ENCODE measurements at places on chromosomes 12 and 14.

DNA sequence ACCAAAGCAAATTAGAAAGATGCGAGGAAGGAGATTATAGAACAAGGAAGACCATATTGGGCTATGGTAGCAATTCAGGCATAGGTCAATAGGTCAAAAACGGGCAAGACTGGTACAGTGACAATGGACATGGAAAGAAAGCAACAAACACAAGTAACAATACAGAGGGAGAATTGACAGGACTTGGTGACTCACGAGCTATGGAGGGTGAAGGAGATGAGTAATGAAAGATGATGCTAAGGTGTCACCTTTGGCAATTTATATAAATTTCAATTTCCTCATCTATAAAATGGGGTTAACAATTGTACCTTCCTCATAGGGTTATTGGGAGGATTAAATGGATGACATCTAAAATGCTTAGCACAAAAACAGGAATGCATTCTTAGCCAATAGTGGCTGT lies 15.1 kb upstream of the DUSP16 start:
- DNase-seq = no peak

DNA sequence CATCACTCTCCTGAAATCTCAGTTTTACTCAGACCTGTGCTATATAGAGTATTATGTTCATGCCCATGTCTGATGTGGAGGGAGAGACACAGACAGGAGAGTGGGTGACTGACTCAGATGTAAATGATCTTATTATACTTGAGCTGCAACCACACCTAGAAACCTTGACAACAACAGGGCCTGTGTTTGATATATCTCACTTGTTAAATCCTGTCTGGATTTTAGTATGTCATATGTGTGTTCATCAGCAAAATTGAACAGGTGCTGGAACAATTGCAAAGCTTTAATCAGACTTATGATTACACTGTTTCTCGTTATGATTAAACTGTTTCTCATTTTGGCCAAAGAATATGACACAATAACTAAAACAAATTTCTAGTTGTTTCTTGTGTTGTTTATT lies 37.7 kb downstream of the DIP2B start:
- peak; percentile 88 for DNase-seq

GRCh38 chr14:50953502-50953901 lies 9.2 kb upstream of the PYGL start:
- no peak for DNase-seq

DNA sequence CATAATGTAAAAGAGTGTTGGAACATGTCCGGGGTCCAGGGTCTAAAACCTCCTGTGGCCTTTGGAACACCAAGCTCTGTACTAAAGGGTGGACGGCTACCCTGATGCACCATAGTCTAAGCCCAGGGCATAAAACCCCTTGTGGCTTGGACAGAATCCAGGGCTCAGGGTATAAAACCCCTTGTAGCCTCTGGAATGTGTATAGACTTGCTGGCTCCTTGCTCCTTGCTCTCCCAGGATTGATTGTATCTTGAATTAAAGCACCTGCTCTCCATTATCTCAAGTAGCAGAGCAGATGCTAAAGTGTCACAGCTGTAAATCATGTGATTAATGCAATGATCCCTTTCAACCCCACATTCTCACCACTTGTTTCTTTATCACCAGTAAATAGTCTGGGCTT lies 556.5 kb downstream of the LRFN5 start:
- no peak for DNase-seq

GRCh38 chr12:130768120-130768519 lies 52.0 kb upstream of the RIMBP2 start:
- peak; percentile 67 for DNase-seq

GRCh38 chr12:122171399-122171798 lies 2.6 kb downstream of the IL31 start:
- no peak for DNase-seq

DNA sequence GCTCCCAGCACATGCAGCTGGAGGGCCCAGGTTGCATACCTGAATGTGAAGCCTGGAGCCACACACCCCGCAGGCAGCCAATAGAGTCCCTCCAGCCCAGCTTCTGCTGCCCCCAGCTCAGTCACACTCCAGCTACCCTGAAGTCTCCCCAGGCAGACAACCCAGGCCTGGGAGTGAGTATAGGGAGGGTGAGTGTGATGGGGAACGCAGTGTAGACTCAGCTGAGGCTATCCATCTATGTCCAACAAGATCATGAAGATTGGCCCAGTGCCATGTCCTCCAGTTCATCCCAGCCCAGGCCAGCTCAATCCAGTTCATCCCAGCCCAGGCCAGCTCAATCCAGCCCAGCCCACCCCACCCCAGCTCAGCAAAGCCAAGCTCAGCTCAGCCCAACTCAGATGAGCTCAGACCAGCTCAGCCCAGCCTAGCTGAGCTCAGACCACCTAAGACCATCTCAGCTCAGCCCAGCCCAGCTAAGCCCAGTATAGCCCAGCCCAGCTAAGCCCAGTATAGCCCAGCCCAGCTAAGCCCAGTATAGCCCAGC lies 330.4 kb downstream of the TMEM121 start:
- DNase-seq = no peak

DNA sequence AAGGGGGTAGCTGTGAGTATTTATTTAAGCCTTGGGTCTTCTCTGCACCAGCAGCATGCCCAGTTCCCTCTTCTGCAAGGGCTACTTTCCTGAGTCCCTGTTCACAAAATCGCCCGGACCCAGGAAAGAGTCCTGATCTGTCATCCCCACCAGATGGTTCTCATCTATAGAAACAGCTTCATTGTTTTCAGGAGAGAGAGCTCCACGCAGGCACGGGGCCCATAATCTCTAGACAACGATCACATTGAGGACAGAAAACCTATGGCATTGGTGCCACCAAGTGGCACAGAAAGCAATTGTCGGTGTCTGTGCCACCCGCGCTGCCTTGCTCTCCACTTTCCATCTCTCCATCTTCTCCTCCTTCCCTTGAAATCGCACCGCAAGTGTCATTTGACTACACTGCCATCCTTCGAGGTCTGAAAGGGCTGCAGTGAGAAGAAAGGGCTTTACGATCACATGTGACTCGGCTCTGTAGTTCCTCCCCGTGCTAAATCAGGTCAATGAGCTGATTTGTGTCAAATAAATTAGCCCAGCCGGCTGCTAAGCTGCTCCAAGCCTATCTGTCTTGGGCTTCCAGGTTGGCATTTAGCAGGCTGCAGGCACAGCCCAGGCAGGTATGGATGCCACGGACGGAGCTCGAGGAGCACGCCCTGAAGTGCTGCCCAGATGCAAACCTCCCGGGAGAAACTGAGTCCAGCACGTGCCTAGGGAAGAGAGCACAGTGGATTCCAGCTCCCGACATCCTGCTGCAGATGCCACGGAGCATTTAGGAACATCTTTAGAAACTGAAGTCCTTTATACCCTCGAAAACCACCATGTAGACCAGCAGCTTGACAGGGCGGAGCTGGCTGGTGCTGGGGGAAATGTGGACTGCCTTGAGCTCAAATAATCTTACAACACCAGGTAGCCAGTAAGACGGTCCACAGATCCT lies 28.8 kb downstream of the SPRING1 start:
- DNase-seq = peak; percentile 51

DNA sequence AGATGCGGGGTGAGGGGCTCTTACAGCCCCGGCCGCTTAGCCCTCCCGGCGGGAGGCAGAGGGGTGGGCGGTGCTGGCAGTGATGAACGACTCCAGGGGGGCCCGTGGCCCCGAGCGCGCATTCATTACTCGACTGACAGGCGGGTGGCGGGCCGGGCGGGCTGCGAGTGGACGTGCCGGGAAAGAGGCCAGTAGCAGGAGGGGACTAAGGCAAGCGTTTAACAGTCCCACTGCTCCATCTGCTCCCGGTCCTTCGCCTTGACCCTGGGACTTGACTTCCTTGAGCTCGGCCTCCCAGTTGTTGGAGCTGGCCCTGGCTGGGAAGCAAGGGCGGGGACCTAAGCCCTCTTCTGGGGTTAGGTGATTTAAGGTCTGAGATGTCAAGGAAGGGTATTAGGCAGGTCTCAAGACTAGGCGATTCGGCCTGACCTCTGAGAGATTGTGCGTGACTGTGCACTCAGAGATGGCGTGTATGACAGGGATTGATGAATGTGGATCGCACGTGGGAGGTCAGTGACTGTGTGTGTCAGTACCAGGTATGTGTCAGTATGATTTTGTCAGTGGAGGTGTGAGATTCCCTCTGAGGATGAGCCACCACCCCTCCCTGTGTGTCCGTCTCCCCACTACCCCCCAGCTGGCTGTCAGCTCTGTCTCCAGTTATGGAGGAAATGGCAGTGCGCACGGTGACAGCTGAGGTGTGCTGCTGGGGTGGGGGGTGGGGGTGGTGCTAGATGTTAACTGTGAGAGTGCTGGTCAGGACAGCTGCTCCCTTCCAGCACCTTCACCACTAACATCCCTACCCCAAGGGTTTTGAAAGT lies 3.6 kb upstream of the DNAJC22 start:
- DNase-seq = no peak

DNA sequence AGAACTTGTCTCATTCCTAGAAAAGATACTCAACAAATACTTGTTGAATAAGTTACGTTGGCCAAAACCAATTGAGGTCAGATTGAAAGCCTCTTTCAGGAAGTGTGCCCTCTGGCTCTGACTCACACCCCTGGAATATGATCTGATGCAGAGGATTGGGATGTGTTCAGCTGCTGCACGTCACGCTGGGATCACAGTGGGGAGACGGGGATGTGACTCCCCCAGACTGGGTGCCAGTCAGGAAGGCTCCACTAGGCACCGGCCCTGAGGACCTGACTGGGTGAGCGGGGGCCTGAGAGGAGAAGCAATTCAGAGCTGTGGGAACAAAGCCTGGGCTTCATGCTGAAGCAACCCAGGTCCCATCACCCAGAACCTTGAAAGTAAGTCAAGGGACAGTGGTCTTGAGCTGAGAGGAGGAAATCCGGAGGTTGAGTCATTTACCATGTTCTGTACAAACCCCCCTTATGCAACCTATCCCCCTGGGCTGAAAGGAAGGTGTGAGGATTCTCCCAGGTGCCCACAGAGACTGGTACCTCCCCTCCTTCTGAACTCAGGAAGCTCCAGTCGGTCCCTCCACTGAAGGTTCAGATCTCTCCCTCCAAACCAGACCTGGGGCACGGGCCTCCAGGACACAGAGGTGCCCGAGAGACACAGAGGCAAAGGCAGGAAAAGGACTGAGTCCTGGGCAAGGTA lies 3.9 kb downstream of the CEBPE start:
- DNase-seq = no peak

DNA sequence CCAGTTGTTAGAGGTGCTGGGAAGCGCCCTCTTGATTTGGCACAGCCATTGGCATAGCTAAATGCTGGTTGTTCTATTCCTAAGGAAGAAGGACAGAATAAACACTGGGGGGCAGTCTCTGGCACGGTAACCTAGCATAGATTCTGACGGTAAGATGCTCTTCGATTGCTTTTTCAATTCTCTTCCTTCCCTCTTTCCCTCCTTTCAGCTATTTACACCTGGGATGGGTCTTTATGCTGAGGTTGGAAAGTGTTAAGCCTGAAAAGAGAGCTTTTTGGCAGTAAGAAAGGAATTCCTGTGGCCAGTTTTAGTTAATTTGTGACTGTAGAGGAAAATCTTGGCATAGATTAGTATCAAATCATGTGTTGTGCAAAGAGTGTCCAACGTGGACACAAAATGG lies 162.8 kb downstream of the SNAPC1 start:
- DNase-seq = peak; percentile 12

DNA sequence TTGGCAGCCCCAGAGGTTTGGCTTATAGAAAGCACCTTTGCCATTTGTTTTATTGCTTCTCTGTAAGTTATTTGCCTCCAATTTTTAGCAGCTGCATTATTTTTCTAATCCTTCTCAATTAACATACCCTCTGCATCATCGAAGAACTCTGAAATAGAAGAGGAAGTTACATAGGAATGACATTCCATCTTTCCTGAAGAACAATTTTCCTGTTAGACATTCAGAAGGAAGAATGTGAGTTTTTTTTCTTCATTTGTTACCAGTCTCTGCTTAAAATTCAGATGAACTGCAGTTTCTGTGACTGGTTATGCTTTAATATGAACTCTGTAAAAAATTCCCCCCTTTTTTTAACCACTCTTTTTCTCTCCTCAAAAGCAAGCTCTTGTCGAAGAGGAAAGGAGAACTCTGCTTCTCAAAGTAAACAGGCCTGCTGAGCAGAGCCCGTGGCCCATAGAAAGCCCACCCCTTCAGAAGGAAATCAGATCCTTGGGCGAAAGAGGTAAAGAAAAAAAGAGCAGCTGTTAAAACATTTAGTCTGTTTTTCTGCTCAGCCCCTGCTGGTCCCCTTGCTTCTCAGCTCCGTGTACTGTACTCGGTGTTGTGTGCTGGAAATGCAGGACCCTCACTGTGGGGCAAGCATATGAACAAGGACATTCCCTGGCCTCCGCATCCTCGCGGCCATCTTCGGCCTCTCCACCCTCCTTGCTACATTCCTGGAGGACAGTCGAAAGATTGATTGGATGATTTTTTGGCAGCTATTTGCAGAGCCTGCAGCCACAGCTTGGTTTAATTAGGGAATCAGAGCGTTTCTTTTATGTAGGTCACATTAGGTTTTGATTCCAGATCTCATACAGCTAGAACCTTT lies 164.4 kb upstream of the LRIG3 start:
- no peak for DNase-seq

DNA sequence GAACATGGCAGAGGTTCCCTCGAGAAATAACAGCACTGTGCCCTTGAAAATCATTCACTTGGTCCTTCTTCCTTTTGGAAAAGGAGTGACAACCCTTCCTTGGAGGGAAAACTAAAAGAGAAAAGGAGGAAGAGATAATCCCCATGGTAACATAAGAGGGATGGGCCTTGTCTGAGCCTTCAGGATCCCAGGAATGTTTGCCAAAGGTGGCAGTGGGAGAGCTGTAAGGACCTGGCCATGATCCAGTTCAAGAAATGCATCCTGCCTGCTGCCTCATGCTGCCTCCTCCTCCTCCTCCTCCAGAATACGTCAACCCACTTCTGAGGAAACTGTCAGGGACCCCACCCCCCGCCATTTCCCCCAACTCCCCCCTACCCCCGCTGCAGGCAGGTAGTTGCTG lies 118.8 kb downstream of the KCNK10 start:
- no peak for DNase-seq

GRCh38 chr14:104227806-104228205 lies 89.4 kb downstream of the KIF26A start:
- peak; percentile 84 for DNase-seq

- DNase-seq = no peak
These were observed 186.8 kb downstream of the TTC7B start for GRCh38 chr14:90629471-90629870.

DNA sequence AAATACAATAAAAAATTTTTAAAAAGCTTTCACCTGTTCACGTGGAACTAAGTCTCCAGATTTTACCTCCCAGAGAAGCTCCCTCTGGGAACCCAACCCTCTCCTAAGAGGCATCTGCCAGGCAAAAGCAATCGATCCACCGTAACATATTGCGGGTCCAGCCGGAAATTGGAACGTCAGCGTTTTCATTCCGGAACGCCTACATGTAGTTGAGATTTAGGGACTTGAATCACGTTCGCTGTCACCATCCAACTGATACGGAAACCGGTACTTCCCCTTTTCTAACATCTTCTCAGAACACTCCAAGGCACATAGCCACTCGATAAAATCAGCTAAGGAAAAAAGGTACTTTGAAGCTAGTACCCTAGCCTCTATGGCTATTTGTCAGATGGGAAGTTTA lies 70.3 kb downstream of the COX16 start:
- peak; percentile 46 for DNase-seq

Data from activated CD4-positive, alpha-beta T cell treated with anti-CD3 and anti-CD28 coated beads, Interleukin-2, amount 50 U/mL, for 16 hours (primary cell).